ENCODE measurements at places on chromosomes 2 and 18.

DNA sequence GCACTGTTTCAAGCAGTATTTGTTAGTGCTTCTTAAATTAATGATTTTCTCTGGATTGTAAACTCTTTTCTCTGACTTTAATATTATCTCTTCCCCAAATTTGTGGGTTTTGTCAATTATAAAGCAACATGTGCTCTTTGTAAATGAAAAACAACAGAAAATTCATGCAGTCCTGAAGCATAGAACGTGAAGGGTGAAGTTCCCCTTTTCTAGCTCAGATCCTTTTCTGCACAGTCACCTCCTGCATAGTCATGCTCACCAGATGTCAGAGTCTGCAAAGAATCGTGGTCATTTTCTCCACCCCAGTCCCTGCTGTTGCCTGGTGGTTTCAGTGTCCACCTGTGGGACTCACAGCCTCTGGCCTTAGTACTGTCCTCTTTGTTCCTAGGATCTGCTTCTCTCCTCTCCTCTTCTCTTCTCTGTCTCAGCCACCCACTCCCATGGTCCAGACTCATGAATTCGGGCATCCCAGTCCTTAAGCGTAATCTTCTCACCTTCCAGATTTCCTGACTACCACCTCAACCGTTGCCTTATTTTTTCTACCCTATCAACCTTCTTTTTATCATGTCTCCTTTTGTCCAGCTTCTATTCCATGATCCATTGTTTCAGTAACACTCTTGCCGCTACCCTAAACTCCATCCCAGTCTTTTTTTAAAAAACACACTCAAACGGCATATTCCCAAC, 229.1 kb downstream of the RTP5 start:
- peak; percentile 10 for DNase-seq

DNA sequence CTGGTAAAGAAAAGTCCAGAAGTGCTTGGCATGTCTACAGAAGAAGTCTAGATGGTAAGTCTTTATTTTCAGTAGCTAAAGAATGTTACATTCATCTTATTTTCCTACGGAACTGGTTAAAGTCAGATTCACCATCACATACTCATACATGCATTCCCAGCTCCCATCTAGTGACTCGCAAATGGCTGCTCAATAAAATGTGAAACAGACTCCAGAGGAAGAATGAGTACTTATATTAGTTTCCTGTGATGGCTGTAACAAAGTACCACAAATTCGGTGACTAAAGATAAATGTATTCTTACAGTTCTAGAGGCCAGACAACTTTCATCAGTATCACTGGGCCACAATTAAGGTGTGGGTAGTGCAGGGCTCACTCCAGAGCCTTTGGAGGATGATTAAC, 797.2 kb downstream of the SATB2 start:
- DNase-seq, result no peak

DNA sequence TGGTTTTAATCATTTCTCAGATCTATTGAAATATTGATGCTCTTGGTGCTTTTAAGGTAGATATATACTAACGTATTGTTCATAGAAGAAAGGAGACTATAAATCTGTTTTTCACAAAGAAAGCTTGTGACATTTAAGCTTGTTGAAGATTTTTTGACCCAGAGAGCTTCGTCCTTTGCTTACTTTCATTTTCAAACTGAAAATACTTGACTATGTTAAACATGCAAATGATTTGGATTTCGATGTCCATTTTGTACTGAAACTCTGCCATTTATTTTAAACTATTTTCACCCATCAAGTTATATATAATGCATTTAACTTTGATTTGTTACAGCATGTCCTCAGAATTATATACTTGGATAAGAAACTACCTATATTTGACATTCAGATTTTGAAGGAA, 85.2 kb downstream of the SLC4A10 start:
- DNase-seq, result no peak

DNA sequence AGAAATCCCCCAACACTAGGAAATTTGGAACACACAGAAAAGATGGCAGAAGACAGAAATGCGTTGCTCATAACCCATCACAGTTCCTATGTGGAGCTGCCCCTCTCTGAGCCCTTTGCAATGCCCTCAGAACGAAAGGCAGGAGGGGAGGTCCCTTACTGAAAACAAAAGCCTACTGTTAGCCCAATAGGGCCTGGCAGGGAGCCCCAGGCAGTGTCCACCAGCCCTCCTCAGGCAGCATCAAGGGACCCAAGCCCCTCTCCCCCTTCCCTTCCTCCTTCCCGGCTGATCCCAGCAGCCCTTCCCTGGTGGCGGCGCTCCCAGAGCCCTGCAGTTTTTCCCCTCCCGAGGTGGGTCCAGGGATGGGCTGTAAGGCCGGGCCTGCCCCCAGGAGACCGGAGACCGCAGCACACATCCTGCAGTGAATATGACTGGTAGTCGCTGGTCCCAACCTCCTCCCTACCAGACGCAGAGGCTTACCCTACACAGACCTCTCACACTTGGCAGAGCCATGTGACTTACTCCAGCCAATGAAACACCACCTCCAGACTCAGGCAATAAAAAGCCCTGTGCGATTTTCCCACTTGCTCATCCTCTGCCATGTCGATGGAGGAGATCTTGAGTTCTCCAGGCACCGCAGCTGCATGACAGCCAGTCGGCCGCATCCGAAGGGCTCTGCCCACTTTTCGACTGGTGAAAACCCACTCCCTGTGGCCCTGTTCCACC, 19.4 kb upstream of the DUSP2 start:
- DNase-seq, result no peak

- DNase-seq, result no peak
Measured at GRCh38 chr2:118974103-118974993, 32.4 kb downstream of the MARCO start.

DNA sequence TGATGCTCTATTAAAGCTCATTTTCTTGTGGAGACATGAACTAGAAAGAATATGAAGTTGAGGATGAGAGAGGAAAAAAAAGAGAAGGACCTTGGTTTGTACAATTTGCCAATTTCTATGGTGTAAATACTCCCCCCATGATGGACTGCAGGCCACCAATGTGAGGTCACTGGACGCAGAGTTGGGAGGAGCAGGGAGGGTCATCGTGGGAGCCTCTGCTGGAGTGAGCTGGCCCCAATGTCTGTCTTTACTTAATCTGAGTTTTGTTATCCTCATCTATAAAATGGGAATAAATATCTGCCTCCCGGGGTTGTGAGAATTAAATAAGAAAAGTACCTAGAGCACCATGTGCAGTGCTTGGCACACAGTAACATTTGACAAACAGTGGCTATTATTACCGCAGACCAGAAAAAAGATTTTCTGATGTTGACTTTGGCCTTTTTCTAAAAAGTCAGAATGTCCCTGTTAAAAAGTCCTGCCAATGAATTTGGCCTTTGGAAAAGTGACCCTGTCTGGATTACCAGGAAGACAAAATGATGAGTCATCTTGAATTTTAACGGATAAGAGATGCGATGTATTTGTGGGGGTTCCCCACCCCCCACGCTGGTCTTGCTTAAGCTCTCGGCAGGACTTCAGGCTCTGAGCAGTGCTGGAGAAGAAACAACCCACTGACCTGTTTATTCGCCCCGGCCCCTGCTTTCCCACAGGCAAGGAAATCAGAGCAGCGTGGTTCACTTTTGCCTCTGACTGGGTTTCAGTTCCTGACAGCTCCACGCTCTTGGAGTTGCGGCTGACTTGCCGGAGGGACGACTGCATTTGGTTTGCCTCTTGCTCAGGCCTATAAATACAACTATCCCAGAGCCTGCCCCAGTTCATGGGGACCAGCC, 50.3 kb upstream of the FOSL2 start:
- no peak for DNase-seq

DNA sequence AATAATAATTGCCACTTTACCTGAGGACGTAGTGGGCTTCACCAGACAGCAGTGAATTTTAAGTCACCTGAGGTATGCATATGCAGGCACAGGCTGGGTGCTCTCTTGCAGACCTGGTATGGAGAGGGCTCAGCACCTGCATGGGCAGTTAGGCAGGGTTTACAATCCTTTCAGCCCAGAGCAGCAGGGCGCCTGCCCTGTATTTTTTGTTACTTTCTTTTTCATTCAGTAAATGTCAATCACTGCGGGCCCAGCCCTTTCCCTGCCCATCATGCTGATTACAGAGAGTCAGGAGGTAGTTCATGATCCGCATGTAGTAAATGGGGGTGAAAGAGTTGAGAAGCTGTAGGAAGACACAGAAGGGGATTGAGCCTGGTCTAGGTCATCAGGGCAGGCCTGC, 147.0 kb upstream of the ALPP start:
- no peak for DNase-seq

DNA sequence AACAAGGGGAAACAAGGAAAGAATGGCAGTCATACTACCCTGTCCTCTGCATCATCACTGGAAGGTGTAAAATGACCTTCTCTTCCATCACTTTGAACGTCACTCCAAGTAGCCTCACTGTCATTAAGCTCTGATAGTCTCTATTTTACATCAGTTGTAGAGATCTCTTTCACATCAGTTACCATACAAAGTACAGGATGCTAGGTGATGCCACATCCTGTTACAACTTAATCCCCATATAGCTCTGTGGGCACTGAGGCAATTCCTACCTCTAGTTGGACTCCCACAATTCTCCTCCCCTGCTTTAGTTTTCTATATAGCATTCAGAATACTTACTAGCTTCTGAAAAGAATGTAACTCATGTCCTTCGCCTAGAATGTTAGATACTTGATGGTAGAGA, 55.1 kb upstream of the TTC27 start:
- DNase-seq, result no peak

DNA sequence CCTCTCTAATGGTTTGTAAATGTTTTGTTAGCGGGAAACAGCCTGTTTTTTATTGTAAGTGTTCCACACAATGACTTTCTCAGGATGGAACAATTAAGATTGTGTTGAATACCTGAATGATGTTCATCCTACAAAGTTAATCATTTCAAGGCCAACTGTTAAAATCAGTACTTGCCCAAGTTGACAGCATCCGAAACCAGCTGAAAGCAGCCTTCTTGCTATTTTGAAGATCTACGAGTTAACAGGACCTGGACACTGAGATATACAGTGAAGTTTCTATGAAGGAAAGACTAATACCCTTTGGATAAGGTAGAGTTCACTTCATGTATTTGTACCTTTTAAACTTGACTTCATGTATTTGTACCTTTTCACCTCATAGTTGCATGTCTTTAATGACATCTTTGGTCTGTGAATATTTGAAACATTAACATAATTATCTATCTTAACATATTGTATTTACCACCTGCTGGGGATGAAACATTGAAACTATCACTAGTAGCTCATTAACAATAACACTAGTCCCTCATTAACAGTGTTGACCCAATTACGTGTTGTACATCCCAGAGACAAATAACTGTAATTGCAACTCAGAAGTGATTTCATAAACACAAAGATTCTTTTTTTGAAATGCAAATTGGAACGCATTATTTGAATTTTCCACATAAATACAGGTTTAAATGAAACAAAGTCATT, 556.0 kb upstream of the MEX3C start:
- DNase-seq, result no peak

- peak; percentile 40 for DNase-seq
Measured at GRCh38 chr18:30889519-30890301, 152.8 kb downstream of the DSC3 start.

GRCh38 chr2:73718851-73719621, 18.1 kb downstream of the TPRKB start:
- DNase-seq, result no peak

- no peak for DNase-seq
Measured at GRCh38 chr2:100759901-100760300, 60.0 kb upstream of the NPAS2 start.

Data from muscle of back (tissue), 13 donors.